ENCODE measurements at places on chromosomes 5 and 9.

- no peak for DNase-seq
These were observed 15.2 kb downstream of the GBGT1 start for GRCh38 chr9:133148199-133149129.

GRCh38 chr9:98870782-98871557, 63.5 kb downstream of the GALNT12 start:
- DNase-seq: no peak

- no peak for DNase-seq
These were observed 116.2 kb downstream of the DIRAS2 start for GRCh38 chr9:90526386-90526785.

- no peak for DNase-seq
These were observed 42.8 kb downstream of the TEX10 start for GRCh38 chr9:100309992-100310391.

GRCh38 chr9:99299211-99300102, 77.4 kb downstream of the SEC61B start:
- DNase-seq: no peak

GRCh38 chr9:121958530-121958929, 134.6 kb downstream of the TTLL11 start:
- no peak for DNase-seq

GRCh38 chr9:34332076-34332964, 3.0 kb downstream of the NUDT2 start:
- DNase-seq: no peak

DNA sequence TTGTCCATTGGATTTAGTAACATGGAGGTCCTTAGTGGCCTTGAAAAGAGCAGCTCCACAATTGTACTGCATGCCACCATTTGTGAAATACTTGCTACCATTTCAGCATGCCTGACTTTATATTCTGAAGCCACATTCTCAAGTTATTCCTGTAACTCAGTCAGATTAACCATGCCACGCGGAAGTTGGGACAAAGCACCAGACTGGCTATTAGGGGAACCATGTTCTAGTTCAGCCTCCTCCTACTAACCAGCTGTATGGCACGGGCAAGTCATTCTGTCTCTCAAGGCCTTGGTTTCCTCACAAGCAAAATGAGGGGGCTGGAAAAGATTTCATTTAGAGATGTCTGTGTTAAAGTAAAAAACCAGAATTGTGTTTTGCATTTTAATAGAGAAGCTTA, 418.0 kb downstream of the PLK2 start:
- no peak for DNase-seq

GRCh38 chr5:76709762-76710161, 6.2 kb upstream of the F2R start:
- DNase-seq: no peak

- DNase-seq: no peak
These were observed 1.5 kb downstream of the SAPCD2 start for GRCh38 chr9:137068539-137069507.

DNA sequence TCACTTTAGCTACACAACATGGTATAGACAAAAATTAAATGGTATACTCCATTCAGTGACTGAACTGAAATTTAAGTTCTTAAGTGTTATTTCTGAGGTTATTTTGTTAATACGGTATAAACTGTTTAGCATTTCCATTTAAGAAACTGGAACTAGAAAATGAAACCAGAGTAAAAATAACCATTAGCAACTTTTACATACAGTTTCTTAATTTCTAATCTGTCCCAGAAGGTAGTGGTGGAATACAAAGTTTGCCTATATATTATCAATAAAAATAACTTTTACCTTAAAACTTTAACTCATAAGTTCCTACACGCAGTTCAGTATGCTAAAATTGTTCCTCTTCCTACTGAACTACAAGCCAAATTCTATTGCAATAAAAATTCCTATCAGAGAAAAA, 10.3 kb downstream of the GOLPH3 start:
- DNase-seq: no peak

GRCh38 chr5:43017428-43017815, 22.7 kb downstream of the ANXA2R start:
- DNase-seq: no peak

GRCh38 chr5:113283558-113283957, 151.2 kb downstream of the TSSK1B start:
- DNase-seq: no peak

- no peak for DNase-seq
These were observed 55.5 kb downstream of the GALNT12 start for GRCh38 chr9:98862936-98863335.

DNA sequence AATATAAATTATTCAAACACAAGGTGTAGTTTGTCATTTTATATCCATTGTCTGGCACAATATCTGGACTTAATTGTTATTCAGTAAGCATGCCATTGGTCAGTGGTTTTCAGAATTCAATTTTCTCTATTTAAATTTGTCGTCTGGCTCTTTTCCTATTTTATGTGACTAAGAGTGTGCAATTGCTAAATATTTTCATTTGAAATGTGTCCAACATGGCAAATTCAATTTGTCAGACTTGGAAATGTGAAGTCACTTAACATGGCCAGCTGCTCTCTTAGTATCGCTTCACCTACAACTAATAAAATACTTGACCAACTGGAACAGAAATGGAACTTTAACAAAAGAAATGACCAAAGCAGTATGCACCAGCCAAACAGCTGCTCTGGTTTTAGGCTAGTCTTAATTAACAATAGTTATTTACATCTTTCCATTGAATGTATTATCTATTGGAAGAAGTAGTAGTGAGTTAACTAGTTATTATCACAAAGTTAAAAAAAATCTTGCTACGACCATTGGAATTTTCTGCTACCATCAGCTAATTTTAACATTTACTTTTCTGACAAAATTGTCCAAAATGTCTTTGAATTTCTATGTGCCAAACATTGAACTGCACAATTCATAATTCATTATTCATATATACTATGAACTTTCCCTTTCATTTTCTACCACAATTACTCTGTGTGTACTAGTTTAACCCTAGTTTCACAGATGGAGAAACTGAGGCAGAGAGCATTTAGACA, 720.7 kb upstream of the FAM174A start:
- DNase-seq: no peak

DNA sequence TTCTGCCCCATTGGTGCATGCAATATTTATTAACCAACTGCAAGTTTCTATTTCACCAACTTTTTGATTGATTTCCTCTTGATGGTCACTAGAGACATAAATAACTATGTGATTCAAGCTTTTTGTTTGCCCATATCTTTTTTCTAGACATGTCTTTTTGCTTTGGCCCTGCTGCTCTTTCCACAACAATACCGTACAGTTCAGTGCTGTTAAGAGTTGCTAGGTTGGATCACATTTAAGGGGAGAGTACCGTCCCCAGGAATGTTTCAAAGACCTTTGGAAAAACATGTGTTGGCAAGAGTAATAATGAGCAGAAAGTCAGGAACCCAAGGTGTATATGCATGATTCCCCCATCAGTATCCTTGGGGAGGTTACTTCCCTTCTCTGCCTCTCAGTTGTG, 268.8 kb upstream of the RFX3 start:
- no peak for DNase-seq

DNA sequence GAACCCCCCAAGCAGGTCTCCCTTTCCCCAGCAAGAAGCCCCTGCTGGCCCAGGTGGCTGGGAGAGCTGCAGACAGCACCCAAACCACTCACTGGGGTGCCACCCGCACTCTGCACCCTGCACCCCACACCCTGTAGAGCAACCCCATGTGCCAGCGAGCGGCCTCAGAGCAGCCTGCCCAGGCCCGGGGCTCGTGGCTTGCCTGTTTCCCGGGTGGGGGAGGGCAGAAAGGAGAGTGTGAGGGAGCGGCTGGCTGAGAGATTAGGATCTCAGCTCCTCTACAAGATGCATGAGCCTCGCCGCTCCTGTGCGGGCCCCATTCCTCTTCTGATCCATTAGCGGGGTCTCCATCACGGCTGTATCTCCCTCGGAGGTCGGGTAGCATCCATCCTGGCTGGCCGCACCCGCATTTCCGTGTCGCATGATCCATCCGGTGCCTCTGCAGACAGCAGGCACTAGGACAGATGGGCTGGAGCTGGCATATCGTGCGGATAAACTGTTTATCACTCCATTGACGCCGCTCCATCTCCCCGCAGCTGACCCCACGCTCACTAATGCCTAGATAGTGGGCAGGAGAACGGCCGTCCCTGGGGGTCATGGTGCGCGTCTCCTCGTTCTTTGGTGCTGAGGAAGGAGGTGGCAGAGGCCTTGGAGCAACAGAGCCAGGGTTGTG, 54.4 kb downstream of the MRPL36 start:
- no peak for DNase-seq

DNA sequence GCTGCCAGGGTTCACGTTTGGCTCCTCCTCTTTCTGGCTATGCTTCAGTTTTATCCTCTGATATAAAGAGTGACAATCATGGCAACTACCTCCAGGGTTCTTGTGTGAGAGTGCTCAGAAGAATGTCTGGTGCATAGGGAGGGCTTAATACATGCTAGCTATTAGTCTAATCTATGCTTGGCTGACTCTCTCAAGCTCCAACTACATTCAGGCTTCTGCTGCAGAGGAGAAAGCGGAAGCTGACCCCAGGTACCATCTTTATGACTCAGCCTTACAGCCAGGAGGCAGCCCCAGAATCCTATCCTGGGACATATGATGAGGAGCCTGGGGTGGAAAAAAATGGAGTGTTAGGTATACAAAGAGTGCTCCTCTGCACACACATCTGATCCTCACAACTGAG, 32.1 kb upstream of the RASGRF2 start:
- no peak for DNase-seq

- DNase-seq: no peak
These were observed 150.8 kb upstream of the RANBP3L start for GRCh38 chr5:36452424-36453006.

- DNase-seq: no peak
These were observed 137.5 kb downstream of the ICE1 start for GRCh38 chr5:5560016-5560415.

DNA sequence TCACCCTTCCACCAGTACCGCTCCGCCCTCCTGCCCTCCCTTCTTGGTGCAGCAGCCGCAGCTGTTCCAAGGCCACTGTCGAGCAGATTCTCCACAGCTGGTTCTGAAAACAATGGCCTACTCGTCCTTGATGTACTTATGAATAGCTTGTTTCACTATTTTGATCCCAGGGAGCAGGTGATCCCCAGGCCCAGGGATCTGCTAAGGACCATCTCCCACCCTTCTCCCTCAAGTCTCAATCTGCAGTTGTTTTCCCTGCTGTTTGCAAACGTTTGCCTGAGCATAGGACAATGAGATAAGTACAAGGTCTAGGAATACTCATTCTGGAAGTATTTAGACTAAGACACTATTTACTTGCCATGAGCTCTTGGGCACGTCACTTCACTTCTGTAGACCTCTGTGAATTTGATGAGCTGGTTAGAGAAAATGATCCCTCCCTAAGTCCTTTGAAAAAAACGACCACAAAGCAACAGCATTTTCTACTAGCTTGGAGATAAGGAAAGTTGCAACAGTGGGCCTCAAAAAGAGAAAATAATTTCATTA, 1.8 kb downstream of the LURAP1L start:
- no peak for DNase-seq

DNA sequence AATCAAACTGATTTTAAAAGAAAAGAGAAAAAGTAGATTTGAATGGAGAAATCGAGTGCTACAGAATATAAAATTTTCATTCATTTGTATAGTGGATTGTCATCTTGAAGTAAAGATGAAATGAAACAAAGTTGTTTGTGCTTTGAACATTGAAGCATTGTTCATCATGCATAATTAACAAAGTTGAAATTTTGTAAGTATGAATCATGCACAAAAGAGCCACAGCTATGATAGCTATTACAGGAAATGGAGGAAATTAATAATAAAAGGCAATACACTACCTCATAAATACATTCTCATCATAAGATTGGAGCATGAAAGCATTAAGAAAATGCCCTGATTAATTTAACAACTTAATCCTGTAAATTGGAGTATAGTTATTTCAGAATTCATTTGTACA, 153.4 kb upstream of the TLX3 start:
- no peak for DNase-seq

GRCh38 chr9:71769175-71770161, 1.2 kb upstream of the CEMIP2 start:
- peak; percentile 32 for DNase-seq

DNA sequence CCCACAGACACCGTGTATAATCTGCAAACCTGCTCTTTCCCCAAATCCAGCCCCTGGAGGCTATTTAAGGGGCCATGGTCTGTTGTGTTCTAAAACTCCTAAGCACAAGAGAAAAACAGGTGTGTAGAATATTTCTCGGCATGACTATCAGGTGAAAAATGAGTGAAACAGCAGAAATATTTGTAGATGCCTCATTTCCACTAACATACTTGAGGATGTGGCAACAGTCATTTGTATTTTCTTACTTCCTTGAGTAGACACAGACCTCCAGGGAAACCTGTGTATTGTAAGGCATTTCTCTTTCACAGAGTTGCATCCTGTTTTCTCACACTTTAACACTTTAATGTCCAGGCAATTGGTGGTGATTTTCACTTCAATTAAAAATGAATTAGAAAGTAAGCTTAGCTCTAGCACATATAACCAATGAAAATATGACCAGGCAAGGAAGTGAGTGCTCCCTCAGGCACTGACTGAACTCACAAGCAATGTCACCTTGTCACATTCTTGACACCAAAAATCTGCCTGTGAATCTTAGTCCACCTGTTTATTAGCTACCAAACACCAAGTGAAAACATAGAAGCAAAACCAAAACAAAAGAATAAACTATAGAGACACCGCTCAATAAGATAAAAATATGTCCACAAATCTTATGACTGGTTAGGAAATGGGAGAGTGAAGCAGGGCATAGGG, 64.4 kb downstream of the DIRAS2 start:
- no peak for DNase-seq

GRCh38 chr9:15522130-15522755, 11.5 kb upstream of the PSIP1 start:
- no peak for DNase-seq

DNA sequence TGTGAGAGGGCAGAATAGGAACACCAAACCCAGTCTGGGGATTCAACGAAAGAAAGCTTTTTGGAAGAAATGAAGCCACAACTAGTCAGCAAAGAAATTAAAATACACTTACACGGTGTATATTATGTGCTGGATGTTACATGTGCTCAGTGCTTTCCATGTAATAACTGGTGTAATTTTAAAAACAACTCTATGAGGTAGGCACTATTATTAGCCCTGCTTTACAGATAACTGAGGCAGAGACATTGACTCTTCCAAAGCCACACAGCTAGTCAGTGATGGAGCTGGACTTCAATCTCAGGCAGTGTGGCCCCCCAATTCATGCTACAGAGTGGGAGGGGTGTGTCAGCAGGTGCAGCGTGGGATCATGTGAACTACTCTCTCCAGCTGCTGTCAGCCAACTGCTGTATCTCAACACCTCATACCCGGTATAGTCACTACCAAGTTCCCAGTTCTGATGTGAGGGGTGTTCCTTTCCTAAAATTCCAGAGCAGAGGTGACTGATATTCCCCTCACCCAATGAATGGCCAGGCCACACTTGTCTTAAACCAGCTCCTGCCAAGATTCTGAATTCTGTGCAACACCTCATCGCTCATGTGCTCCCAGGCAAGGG, 33.8 kb upstream of the TJP2 start:
- DNase-seq: no peak

- no peak for DNase-seq
These were observed 474.2 kb downstream of the GADD45G start for GRCh38 chr9:90078988-90079421.

GRCh38 chr5:132238169-132238744, 10.6 kb upstream of the P4HA2 start:
- peak; percentile 46 for DNase-seq
